ENCODE measurements at places on chromosomes 12 and 14.
A peak's percentile ranks its signal among the peaks of the same experiment; 100 is the strongest.

GRCh38 chr12:46921764-46922133 is 96.0 kb upstream of the SLC38A4 start:
- DNase-seq: no peak

DNA sequence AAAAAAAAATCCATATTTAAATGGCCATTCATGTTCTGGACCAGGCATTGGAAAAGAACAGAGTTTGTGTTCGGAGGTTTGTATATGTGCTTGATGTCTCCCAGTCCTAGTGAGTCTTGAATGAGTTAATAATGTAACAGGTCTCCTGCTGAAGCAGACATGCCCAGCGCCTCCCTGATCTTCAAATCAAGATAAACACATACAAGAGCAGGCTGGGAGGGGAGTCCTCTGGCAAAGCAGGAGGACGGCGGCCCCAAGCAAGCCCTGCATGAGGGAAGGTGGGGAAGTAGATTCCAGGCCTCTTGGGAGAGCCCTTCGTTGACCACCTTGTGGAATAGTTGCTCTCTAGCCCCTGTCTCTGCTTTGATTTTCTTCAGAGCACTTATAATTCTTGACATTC is 156.3 kb downstream of the ZFP36L1 start:
- DNase-seq: no peak

DNA sequence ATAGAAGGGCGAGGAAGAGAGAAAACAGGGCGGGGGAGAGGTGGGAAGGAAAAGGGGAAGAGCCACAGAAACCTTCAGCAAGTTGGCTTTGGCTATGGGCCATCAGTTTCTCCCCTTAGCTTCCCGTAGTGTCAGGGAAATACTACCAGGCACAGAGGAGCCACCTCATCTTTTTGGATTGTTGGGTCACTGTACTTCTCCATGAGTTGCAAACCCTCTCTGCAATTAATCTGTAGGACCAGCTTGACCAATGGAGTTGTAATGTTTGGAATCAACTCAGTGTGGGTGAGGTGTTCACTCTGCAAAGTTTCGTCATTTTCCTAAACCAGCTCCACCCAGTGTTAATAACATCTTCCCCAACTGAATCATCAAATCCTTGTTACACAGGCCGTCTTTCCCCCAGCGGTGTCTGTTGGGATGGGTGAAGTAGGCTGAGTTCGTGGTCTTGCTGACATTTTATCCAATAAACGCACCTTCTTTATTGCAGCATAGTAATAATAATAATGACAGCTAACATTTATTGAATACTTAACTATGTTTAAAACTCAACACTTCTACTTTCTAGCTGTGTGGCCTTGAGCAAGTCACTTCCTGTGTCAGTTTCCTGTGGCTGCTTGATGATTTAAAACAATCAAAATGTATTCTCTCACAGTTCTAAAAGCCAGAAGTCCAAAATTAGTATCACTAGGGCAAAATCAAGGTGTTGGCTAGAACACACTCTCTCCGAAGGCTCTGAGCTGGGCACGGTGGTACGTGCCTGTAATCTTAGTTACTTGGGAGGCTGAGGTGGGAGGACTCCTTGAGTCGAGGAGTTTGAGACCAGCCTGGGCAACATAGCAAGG is 8.1 kb upstream of the GLTP start:
- DNase-seq: peak; percentile 86

GRCh38 chr12:6833189-6833890 is 5.1 kb downstream of the P3H3 start:
- DNase-seq: no peak

All from keratinocyte (primary cell).